DND-41 (cell line): ENCODE measurements at places on chromosomes 3 and 15.

GRCh38 chr3:10743366-10744097 is 72.5 kb upstream of the SLC6A11 start:
- DNase-seq: no peak

DNA sequence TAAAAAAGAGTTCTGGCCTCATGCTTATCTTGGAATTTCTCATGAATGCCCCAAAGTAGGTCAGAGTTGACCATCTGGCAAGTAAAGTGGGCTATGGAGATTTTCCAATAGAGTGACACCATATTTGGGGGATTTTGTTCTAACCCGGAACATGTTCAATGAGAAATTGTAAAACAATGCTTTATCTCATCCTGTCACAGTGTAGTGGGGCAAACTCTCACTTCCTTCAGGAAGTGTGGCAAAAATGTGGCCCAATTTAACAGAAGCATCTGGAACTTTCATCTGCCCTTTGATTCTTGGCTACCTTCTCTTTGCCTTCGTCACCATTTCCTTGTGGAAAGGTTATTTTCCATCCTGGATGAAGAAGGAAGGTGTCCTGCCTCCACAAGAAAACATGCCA is 70.8 kb downstream of the ADAMTS9 start:
- DNase-seq: no peak

- no peak for DNase-seq
Measured at GRCh38 chr3:17078926-17079465, 194.2 kb downstream of the PLCL2 start.

GRCh38 chr15:53830707-53831386 is 71.4 kb upstream of the WDR72 start:
- no peak for DNase-seq

DNA sequence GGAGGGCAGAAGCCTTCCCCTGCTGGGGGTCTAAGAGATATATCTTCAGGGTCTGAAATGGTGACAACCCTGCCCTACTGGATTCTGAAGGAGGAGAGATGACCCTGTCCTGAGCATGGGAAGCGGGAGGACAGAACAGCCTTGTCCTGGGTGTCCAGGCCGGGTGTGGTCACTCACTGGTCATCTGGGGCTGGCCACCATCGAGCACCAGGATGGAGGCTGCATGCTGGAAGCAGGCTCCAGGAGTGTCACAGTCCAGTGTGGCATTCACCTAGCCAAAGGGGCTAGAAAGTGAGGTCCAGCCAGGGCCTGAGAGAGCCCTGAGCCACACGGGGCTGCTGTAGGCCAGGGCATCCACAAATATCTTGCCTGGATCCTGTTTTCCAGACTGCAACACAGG is 5.2 kb downstream of the CDHR4 start:
- no peak for DNase-seq

DNA sequence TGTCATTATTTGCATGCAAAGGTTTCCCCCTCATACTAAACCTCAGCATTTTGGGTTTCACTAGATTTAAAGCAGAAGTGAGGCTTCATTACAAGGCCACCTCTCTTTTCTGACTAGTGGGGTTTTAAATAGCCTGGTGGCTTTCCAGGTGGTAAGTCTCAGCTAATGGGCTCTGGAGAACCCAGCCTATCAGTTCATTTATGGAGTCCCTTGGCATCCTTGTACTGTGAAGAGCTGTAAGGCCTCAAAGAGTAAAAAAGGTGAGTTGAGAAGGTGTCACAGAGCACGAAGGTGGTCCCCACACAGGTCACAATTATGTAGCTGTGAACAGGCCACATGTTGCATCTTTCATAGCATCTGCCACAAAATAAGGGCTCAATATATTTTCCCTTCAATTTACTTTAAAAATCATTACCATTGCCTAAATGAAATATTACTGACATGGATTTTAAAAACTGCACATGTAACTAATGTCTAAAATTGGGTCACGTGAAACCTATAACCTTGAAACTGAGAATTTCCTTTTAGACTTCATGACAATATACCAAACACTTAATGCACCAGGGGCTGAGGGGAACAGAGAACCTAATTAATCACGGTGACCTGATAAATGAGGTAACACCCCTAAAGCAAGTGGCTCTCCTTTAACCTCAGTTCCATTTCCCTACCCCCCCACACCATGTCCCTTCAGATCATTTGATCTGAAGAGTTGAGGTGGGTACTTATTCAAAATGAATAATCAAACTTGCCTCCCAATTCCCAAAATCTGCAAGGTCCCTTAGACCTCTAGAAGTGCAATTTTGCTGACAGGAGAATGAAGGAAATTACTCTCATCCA is 1.3 kb downstream of the NGLY1 start:
- no peak for DNase-seq

GRCh38 chr15:76006136-76006778 is 6.0 kb downstream of the NRG4 start:
- DNase-seq: no peak
